Astrocyte (in vitro differentiated cells and primary cell): ENCODE measurements at places on chromosomes 5 and 9. TPM values are rescaled to one million over a fixed set of nuclear protein-coding genes. Genes with fewer than 3 reads are reported as not detected.

Gene KIAA0825
- 2.5 and 2.9 TPM in 2 replicates for total RNA-seq

Gene GRK6
- 19.7 and 25.9 TPM in 2 replicates for total RNA-seq

Gene PCDHA1
- total RNA-seq, result not detected in 2 replicates

DNA sequence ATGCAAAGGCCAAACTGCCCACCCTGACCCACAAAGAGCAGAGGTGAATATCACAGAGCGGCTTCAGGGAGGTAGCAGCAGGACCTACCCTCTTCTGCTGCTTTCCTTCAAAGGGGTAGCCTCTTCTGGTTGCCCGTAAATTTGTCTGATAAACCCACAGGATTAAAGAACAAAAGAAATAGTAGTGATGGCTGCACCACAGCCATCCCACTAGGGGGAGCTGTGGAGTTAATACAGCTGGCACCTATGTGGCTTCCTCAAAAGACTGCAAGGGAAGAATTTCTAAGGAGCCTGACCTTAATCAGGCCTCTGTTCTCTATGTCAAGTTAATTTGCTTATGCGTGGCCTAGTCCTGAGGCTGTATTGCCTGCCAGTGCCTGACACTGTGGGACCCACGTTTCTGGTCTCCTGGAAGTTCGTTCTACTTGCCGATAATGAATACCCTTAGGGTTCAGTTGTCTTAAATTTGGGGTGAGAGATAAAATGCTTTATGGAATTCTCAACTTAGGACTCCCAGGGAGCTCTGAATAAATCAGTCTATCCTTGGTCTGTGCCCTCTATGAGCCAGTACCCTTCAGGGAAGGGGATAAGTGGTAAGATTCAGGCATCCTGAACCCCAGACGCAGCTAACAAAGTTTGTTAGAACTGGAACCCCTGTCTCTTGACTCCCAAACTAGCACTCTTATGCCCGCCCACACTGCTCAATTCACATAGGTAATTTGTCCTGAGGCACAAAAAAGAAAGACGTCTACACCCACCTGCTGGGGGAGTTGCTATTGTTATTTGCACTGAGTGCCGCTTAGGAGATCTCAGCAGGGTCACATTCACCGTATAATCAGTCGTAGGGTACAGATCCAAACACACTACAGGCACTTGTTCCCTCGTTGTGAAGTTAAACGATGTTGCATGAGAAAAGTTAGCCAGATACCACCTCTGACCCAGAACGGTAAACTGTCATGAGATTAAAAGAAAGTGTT lies 77.1 kb downstream of the SUSD1 start:
- H3K27ac ChIP-seq, result no peak overlapping the region
- H3K4me3 ChIP-seq, result no peak overlapping the region
- no peaks in the 10 kb centered on the region for H3K36me3 ChIP-seq
- peak; percentile 41 for DNase-seq
- H3K27me3 ChIP-seq, result no peaks in the 10 kb centered on the region
- no peaks in the 10 kb centered on the region for H3K4me1 ChIP-seq

DNA sequence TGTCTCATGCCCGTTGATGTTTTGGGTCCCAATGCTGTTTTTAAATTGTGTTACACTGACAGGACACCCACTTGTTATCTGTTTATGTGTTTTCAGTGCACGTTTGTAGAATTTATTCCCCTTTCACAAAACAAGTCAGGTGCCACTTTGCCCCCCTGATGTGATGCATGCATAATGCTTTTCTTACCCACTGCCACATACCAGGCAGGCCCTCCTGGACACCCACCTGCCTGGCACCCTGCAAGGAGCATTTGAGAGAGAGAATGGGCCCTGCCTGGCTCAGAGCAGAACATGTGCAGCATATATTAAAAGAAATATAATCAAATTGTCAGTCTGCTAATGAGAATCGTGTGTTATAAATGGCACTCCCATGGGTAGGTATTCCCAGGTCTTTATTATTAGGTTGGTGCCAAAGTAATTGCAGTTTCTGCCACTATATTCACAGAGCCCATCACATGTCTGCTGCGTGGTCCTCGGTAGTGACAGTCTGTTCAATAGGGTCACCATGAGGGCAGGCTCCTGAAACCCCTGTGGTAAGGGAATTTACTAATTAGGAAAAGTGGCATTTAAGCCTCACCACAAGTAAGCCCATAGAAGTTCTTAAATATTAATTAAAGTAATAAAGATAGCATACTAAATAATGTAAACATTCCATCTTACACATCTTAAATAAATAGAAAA lies 52.2 kb upstream of the CKMT2 start:
- H3K27me3 ChIP-seq, result no peaks in the 10 kb centered on the region
- no peak for DNase-seq
- no peaks in the 10 kb centered on the region for H3K36me3 ChIP-seq
- no peak overlapping the region for H3K27ac ChIP-seq
- H3K4me1 ChIP-seq, result no peaks in the 10 kb centered on the region

GRCh38 chr5:141493500-141494422 lies 4.9 kb downstream of the PCDHGC5 start:
- H3K36me3 ChIP-seq, result peaks cover 3% of the 10 kb centered on the region
- peaks cover 43% of the 10 kb centered on the region for H3K4me1 ChIP-seq
- peak overlapping the region; percentile 78 for H3K27ac ChIP-seq
- H3K27me3 ChIP-seq, result no peaks in the 10 kb centered on the region

GRCh38 chr9:129597355-129598088 lies 23.4 kb downstream of the C9orf50 start:
- no peaks in the 10 kb centered on the region for H3K27me3 ChIP-seq
- H3K36me3 ChIP-seq, result no peaks in the 10 kb centered on the region
- peak; percentile 52 for DNase-seq
- peak overlapping the region; percentile 22 for H3K27ac ChIP-seq

DNA sequence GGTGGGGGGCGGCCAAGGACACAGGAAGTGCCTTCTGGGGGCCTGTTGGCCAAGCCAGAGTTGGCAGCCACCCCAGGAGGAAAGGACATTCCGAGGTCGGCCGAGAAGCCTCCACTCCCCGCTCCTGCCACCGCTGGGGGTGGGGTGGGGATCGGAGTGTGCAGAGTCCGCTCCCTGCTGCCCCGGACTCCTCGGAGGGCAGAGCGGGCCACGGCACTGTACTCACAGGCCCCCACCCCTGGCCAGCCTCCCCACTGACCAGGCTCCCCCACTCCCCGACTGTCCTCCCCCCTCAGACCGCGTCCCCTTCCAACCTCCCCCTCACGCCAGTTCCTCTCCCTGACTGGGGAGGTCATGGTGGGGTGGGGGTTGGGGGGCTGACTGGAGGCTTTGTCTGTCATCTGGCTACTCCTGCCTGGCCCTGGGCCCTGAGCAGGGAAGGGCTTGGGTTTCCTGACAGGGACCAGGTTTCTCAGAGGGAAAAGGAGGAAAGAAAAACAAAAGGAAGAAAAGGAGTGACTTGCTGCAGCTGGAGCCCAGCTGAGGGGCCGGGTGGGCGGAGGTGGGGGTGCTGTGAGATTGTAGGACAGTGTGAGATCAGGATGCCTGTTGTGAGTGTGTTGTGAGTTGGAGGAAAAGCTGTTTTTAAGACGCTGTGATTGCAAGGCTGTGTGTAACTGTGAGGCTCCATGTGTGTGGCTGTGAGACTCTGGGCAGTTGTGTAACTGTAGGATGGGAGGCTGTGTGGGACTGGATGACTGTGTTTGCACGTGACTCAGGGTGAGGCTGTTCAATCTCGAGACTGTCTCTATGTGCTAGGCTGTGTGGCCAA lies 29.7 kb downstream of the CNTFR start:
- H3K4me1 ChIP-seq, result peaks cover 8% of the 10 kb centered on the region
- H3K27me3 ChIP-seq, result peaks cover 4% of the 10 kb centered on the region
- peak; percentile 40 for DNase-seq
- H3K4me3 ChIP-seq, result no peak overlapping the region

DNA sequence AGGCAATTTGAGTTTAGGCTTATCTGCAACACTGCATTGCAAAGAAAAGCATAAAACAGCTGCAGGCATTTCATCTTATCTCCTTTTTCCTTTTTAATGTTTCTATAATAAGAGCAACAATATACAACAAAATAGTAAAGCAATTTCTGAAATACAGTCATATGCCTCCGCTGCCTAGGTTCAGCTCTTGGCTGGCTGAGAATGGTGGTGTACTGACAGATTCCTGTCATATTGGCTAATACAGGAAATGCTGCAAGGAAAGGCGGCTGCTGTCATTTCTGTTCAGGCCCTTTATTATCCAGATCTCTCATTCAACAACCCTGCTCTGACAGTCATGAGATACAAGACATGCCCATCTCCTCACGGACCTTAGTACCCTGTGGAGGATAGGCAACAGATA lies 677.0 kb downstream of the TAF11L14 start:
- no peak overlapping the region for H3K27ac ChIP-seq
- no peaks in the 10 kb centered on the region for H3K27me3 ChIP-seq
- H3K4me3 ChIP-seq, result no peak overlapping the region
- H3K36me3 ChIP-seq, result no peaks in the 10 kb centered on the region
- no peak for DNase-seq

DNA sequence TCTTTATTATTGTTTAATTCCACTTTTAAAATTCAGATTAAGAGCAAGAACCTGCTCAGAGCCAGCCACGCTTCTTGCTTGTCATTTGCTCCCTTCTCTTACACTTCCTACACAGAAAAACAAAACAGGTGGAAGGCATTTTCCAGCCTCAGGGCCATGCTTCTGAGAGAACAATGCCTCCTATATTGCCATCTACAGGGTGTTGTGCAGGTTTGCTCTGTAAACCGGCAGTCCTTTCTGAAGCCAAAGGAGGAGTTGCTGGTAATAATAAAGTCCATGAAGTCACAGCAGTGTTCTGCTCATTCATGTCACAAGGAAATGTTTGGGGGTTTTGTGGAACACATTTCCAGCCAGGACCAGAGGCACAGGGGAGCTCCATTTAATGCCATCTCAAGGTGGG lies 16.1 kb upstream of the PRLR start:
- no peaks in the 10 kb centered on the region for H3K27me3 ChIP-seq
- DNase-seq, result no peak

DNA sequence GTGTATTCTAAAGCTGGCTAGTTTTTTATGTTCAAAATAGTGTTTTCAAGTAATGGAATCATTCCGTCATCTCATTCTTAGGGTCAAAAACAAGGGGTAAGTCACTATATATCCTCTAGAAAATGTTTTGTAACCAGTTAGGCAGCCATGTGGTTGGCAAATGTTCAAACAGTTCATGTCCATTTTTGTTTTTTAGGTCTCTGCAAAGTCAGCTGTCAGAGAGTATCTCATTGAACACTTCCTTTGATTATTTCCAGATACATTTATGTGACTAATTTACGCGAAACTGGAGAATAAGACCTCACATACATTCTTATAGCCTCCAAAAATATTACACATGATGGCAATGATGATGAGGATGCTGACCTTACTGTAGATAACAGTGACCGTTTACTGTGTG lies 50.4 kb downstream of the TRIO start:
- no peaks in the 10 kb centered on the region for H3K27me3 ChIP-seq
- peak overlapping the region; percentile 93 for H3K27ac ChIP-seq
- DNase-seq, result no peak
- H3K4me3 ChIP-seq, result no peak overlapping the region

- H3K27ac ChIP-seq, result no peak overlapping the region
- peaks cover 2% of the 10 kb centered on the region for H3K27me3 ChIP-seq
- H3K36me3 ChIP-seq, result no peaks in the 10 kb centered on the region
- H3K4me3 ChIP-seq, result no peak overlapping the region
- peaks cover 7% of the 10 kb centered on the region for H3K4me1 ChIP-seq
- DNase-seq, result no peak
Measured at GRCh38 chr9:86598411-86599239, 244.4 kb upstream of the TUT7 start.
